B cell (primary cell): ENCODE measurements at places on chromosomes 1 and 21. TPM values are rescaled to one million over a fixed set of nuclear protein-coding genes. Genes with fewer than 3 reads are reported as not detected.

FCRL1 gene
- total RNA-seq = 277 and 306 TPM in 2 replicates

WDR47 gene
- total RNA-seq = 17.3 and 21.6 TPM in 2 replicates

NTMT2 gene
- not detected in 2 replicates for total RNA-seq

PLK3 gene
- 30.1 and 35.9 TPM in 2 replicates for total RNA-seq

GNPAT gene
- total RNA-seq = 48.0 and 49.0 TPM in 2 replicates

CHIA gene
- total RNA-seq = not detected in 2 replicates

C1orf94 gene
- total RNA-seq = not detected in 2 replicates

AMY1A gene
- total RNA-seq = not detected in 2 replicates

MROH9 gene
- total RNA-seq = not detected in 2 replicates

LRRN2 gene
- not detected in 2 replicates for total RNA-seq

JTB gene
- total RNA-seq = 99.1 and 106 TPM in 2 replicates

SPRR1B gene
- total RNA-seq = not detected in 2 replicates

AMY1B gene
- not detected in 2 replicates for total RNA-seq

SPRR2G gene
- not detected in 2 replicates for total RNA-seq

GUCA2B gene
- not detected in 2 replicates for total RNA-seq

PRAMEF14 gene
- not detected in 2 replicates for total RNA-seq

ANXA9 gene
- total RNA-seq = 0.62 TPM in 1 of 2 replicates, not detected in the other

RXRG gene
- not detected in 2 replicates for total RNA-seq

LAMC2 gene
- 0.10 TPM in 1 of 2 replicates, not detected in the other for total RNA-seq
